H4 (cell line): ENCODE measurements at places on chromosomes 1 and 21.

DNA sequence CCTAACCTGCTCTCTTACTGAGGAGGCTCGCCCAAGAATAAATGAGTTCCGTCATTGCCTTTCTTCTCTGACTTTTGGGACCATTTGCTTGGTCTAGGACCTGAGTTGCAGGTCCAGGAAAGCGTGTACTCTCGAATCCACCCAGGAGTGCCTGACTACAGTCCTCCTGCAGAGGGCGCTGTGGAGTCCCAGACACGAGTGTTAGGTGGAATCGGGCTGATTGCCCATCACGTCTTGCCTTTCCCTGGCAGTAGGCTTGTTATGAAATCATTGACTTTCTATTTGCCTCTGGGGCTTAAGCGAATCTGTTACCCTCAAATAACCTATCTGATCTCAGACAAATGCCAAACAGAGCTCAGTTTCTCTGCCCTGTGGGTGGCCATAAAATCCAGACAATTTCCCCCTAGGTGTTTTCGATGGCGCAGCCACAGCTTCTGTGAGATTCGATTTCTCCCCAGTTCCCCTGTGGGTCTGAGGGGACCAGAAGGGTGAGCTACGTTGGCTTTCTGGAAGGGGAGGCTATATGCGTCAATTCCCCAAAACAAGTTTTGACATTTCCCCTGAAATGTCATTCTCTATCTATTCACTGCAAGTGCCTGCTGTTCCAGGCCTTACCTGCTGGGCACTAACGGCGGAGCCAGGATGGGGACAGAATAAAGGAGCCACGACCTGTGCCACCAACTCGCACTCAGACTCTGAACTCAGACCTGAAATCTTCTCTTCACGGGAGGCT lies at the start of gene IL20:
TSS of gene IL20 (plus strand) at position 685 of the 733 bp plus-strand sequence. CDS start 230 bp downstream, outside the sequence.
- peak; percentile 74 for DNase-seq

GRCh38 chr1:81921344-81921743 lies 120.6 kb downstream of the ADGRL2 start:
- no peak for DNase-seq

GRCh38 chr21:45533361-45533845 lies 8.8 kb downstream of the SLC19A1 start:
- DNase-seq: no peak

GRCh38 chr1:170556917-170557316 lies 25.0 kb downstream of the GORAB start:
- DNase-seq: no peak
